ENCODE measurements at places on chromosomes 6 and 20.

DNA sequence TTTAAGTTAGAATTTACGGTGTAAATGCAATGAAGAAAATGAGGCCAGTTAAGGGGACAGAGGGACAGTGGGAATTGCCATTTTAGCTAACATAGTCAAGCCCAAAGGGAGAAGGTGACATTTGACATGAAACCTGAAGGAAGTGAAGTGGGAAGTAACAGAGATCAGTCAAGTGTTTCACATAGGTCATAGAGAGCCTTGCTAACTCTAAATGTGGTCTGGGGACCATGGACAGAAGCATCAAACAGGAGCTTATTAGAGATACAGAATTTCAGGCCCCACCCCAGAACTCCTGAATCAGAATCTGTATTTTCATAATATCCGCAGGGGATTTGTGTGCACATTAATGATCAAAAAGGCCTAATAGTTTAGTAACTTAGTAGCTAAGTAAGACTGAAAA is 393.7 kb downstream of the FRK start:
- DNase-seq, result no peak

DNA sequence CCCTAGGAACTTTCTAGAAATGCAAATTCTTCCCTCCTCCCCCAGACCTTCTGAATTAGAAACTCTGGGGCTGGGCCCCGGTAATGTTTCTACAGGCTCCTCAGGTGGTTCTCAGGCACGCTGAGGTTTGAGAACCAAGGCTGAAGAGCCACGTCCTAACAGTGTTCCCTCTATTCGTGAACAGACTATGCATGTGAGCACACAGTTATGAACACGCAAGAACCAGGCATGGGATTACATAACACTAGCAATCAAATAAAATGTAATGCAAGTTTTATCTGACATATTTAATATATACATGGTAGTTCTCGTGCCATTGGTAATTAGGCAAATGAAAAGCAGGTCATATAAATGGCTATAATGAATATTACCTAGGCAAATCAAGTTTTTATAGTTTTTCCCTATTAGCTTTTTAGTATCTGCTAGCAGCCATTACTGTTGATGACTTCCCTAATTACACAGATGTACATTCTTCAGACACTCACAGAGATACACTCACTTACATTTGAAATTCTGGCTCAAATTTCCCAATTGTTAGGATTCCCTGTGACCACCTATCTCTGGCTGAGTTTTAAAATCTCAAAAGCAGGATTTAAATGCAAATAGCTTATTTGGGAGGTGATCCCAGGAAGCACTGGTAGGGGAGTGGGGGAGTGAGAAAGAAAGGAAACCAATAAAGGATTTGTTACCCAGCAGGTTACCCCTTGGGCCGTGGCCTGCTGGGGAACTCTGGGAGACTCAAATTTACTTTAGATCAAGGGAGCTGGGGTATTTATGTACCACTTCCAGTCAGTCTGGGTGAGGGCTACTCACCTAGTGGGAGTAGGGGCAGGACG is 104.1 kb downstream of the TCP11 start:
- no peak for DNase-seq

DNA sequence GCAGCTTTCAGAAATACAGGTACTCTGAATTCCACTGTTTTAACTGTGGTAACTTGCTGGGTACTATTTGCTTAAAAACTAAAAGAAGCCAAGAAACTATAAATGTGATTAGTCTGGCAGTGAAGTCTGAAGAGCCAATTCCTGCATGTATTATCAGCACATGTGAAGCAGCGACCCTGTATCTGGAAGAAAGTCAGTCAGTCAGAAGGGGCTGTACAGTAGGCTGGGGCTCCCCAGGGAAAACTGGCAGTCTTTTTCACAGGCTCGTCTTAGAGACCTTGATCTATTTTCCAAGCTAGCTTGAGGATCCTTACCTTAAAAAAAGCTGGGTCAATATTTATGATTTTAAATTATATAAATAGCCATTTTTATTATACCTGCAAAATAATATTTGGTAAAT is 104.9 kb downstream of the PDSS2 start:
- DNase-seq, result no peak

GRCh38 chr6:85403331-85404015 is 46.4 kb upstream of the NT5E start:
- DNase-seq, result no peak

DNA sequence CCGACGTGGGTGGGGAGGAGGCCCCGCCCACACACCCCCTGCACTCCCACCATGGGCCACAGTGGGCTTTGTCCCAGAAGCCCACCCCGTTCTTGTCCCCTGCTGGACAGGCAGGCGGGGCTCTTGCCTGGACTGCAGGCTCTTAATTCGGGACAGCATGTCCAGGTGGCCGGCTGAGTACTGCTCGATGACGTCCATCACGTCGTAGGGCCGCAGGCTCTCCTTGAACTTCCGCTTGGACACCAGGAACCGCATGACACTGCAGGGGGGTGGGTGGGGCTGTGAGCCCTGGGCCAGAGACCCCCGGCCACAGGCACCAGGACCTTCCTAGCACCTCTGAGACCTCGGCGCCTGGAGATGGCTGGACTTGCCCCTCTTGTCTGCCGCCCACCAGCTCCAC is 52.2 kb upstream of the CHRNA4 start:
- no peak for DNase-seq

GRCh38 chr6:16669227-16669626 is 92.0 kb downstream of the ATXN1 start:
- no peak for DNase-seq

DNA sequence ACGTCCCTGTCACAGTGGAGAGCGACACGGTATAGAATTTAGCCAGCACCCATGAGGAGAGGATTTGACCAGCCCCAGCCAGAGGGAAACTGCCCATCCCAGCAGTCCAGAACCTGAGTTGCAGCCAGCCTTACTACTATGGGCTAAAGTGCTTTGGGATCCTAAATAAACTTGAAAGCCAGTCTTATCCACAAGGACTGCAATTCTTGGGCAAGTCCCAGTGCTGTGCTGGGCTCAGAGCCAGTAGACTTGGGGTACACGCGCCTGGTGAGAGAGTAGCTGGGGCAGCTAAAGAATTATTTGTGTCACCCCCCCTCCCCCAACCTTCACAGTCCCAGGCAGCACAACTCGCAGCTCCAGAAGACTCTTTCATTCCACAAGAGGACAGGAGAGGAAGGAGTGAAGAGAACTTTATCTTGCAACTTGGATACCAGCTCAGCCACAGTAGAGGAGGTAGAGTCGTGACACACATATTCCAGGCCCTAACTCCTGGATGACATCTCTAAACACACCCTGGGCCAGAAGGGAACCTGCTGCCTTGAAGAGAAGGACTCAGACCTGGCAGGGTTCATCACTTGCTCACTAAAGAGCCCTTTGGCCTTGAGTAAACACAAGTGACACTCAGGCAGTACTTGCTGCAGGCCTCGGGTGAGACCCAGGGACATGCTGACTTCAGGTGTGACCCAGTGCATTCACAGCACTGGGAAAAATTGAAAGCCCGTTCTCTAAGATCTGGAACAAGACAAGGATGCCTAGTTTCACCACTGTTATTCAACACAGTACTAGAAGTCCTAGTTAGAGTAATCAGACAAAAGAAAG is 100.3 kb downstream of the REV3L start:
- no peak for DNase-seq

DNA sequence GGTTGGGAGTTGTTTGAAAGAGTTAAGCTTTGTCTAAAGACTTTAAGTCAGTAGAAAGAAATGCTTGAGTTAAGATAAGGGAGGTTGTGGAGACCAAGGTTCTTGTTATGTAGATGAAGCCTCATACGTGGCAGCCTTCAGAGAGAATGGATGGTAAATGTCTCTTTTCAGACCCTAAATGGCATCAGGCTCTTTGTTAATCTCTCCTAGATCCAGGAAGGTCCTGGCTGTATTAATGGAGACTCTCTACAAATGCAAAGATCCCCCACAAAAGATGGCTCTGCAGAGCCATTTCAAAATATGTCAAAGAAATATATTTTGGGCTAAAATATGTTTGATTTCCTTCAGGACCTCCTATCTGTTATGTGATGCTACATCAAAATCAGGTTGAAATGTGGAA is 161.6 kb downstream of the ADAT2 start:
- no peak for DNase-seq

DNA sequence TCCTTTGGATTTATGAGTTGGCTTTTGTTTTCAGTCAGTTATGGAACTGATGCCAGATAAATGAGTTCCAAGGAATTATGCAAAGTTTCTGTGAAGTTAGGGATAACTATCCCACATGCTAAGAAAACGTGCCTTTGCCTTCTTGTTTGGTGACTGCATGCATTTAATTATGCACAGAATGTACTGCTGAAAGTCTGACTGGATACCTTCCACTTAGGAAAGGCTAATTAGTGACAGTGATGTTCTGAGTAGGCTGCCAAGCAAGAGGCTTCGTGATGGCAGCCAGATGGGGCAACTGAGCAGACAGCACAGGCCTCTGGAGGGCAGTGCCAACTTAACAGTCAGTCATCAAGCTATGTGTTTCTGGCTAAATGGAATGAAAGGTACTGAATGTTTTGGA is 289.9 kb downstream of the CD109 start:
- DNase-seq, result no peak

DNA sequence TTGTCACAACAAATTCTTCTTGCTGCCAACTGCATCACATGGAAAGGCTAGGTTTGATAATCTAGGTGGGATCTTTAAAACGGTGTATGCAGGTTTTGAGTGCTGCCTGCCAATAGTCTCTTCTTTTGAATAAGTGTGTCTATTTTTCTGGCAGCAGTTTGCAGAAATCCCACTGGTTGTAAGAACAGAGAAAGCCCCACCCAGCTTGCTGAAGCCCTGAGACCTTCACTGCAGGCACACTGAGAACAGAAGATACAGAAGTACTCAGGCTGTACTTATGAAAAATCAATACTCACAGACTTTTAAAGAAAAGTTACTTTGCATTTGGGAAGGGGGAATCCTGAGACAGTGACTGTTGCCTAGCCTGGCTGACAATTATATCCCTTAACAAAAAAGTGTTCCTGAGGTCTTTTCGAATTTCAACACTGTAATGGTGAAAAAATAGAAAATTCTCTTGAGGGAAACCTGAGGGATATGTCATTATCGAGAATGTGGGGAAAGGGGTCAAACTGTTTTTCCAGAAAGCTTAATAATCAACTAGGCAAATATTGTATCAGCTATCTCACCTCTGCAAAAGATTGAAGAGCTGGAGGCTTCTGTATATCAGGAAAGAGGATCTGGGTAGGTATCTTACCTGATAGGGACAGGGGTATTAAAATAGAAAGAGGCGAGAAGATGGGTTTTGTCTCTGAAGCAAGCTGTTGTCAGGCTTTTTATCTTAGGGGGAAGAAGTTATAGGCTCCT is 199.9 kb downstream of the LRFN2 start:
- DNase-seq, result no peak

DNA sequence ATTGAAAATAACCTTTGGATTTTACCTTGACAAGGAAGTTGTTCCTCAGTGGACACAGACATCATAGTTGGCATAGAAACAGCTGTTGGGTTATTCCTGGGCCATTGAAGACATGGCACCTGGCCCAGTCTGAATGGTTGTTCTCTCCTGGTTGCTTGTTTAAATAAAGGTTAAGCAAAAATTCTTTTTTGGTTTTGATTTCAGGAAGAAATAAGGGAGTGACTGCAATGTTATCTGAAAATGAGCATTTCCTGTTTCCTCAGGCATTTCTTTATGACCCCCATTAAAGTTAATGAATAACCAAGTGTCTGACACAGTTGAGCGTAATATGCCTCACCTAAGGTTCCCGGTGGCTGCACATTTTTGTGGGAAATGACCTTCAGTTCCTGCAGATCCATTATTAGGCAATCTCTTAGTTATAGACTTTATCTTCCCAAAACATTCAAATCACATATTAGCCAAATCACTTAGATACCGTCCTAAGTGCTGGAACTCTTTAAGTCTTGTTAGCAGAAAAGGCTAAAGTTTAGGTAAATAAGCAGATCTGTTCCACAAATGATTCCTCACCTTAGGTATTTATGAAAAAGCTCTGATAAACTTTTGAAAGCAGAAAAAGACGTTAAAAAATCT is 648.7 kb upstream of the FLRT3 start:
- DNase-seq, result no peak

DNA sequence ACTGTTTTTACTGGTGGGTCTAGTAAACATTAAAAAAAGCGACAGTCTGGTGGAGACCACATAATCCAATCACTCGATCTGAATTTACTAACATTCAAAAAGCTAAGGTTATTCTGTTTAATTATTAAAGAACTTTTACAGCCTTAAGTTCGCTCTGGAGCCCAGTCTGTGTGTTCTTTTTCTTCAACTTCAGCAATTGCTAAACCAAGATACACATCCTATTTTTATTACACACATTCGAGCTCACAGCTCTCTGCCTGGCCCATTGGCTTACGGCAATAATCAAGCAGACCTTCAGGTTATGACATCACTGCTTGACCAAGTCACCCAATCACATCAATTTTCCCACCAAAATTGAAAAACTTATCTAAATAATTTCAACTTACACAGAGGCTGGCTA is 57.4 kb upstream of the PRSS16 start:
- DNase-seq, result no peak

DNA sequence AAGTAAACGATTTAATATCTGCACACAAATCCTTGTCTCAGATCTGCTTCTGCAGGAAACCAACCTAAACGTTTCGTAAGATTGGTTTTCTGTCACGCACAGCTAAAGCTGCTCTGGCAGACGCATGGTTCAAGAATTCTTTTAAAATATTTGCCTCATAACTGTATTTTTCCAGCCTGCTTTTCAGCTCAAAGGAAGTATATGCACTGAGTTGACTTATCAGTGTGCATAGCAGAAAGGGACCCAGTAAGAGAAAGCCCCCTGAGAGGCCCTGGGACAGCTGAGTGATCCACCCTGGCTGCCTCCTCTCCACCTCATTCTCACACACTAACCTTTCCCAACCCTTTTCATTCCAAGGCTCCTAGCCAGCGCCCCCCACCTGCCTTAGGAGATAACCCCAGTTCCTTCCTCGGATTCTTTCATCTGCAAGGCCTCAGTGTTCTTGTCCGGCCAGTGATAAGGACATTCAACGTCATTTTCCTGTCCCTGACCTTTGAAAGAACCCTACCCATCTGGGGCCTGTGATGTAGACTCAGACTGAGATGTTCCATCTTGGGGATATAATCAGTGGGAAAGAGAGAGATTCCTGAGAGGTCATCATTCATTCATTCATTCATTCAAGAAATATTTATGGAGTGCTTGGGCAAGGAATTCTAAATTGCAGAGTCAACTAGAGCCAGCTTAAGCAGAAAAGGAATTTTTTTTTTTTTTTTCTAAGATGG is 22.4 kb upstream of the SLC9A8 start:
- DNase-seq, result no peak

DNA sequence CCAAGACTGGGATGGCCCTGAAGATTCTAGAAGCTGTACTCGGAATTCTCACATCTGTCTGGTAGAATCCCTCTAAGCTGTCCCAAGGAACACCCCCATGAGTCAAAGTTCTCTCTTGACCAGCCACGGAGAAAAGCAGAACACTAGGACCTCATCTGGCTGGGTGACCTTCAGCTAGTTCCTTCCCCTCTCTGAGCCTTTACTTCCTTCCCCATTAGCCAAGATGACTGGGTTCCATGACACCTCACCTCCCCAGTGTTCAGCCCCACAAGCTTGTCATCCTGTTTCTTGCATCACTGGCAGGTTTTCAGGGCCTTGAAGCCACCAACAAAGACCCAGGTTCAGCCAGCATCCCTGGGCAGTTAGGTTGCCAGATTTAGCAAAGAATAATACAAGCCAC is 47.8 kb downstream of the MAFB start:
- no peak for DNase-seq
